ENCODE measurements at places on chromosomes 3 and 15. TPM values are rescaled to one million over a fixed set of nuclear protein-coding genes. Genes with fewer than 3 reads are reported as not detected.

Gene PLA2G4D
- total RNA-seq, result not detected

Gene PFKFB4
- total RNA-seq, result 5.4 TPM

DNA sequence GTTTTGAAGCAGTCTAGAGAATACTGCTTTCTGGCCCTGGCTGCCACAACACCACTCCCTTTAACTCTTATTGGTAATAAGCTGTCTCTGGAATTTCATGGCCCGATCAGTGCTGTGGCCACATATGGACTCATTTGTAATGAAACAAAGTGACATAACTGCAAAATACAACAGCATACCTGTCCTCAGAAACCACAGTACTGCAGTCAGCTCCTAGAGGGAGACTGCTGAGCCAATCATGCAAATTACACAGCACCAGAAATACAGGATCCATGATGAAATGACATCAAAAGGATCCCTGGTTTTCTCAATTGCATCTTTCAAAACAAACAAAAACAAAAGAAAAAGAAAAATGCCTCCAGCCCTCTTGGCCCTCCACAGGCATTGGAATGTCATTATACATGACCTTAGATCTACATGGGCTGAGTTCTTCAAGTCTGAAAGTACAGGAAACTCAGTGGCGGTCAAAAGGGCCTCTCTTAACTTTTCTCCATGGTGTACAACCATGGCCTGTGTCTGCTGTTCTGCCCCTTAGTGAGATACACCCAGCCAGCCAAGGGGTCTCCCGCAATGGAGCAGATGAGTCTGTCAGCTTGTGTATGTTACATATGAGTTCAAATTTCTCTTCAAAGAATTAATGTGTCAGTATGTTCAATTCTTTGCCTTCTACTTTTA is 24.9 kb upstream of the KBTBD12 start:
- peaks cover 6% of the 10 kb centered on the region for H3K27me3 ChIP-seq
- no peak for DNase-seq
- H3K27ac ChIP-seq, result no peak overlapping the region

DNA sequence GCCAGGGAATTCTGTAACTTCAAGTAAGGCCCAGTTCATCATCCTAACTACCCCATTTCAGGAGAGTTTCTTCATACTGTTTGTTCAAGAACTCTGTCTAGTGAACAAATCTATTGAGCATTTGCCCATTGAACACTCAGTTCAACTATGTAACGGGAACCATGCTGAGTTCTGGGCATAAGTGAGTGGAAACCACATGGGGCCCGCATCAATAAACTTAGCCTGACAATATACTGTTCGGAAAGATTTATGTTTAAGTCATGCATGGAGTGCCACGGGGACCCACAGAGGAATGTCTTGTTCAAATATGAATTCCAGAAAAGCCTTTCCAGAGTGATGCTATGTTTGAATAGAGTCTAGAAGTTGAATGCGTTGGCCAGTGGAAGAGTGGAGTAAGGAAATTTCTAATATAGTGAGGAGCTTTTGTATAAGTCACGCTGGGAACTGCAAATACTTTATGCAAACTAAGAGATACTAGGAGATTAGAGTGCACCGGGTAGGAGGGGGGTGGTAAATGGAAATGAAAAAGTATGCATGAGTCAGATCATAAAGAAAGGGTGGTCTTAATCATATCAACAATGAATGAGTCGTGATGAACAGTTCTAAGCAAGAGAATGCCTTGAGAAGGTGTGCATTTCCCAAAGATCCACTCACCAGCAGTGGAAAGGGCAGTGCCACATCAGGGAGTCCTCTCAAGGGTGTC is 279.8 kb downstream of the VPS13C start:
- no peaks in the 10 kb centered on the region for H3K4me1 ChIP-seq
- H3K27ac ChIP-seq, result no peak overlapping the region
- no peak overlapping the region for H3K4me3 ChIP-seq
- no peaks in the 10 kb centered on the region for H3K36me3 ChIP-seq

Data from activated naive CD4-positive, alpha-beta T cell treated with anti-CD3 and anti-CD28 coated beads for 36 hours (primary cell).